ENCODE measurements at places on chromosomes 2 and 18.
A peak's percentile ranks its signal among the peaks of the same experiment; 100 is the strongest.

DNA sequence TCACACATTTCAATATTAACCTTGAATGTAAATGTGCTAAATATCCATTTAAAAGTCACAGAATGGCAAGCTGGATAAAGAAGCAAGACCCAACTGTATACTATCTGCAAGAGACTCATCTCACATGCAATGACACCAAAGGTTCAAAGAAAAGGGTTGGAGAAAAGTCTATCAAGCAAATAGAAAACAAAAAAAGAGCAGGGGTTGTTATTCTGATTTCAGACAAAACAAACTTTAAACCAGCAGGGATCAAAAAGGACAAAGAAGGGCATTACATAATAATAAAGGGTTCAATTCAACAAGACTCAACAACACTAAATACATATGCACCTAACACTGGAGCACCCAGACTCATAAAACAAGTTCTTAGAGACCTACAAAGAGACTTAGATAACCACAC lies 14.5 kb upstream of the UNC80 start:
- no peak for DNase-seq

- no peak for DNase-seq
These were observed 393.3 kb upstream of the HNRNPA3 start for GRCh38 chr2:176819306-176819705.

GRCh38 chr2:211376410-211376809 lies 820.0 kb downstream of the CPS1 start:
- no peak for DNase-seq

DNA sequence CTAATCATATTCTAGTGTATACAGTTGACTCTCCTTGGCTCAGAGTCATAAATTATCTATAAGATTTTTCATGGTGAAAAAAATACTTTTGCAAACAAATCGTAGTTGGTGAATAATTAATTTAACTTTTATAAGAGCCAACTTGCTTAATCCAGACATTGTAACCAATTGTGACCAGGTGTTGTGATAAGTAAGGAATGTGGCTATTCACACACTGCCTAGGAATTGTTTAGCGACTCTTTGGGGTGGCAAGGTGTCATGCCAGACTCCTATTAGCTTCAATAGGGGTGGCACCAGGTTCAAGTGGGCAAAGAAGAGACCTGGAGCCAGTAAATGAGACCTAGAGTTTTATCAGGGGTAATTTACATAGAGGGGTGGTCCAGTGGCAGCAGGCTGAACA lies 344.7 kb upstream of the PKDCC start:
- no peak for DNase-seq

DNA sequence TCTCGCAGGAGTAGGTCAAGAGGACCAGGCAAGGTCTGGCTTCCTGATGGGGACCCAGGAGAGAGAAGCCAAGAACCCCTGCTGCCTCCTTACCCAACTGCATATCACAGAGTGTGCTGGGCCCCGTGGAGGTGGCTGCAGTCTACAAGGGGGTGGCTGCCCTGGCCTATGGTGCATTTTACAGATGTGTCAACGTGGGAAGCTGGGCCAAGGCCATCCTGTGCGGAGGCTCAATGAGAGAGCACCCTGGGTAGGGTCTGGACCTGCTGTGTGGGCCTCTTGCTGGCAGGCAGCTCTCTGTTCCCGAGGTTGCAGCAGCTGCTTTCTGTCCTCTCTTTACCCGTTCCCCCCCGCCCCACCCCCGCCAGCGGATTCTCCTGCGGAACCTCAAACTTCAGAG lies 61.4 kb downstream of the GBX2 start:
- no peak for DNase-seq

DNA sequence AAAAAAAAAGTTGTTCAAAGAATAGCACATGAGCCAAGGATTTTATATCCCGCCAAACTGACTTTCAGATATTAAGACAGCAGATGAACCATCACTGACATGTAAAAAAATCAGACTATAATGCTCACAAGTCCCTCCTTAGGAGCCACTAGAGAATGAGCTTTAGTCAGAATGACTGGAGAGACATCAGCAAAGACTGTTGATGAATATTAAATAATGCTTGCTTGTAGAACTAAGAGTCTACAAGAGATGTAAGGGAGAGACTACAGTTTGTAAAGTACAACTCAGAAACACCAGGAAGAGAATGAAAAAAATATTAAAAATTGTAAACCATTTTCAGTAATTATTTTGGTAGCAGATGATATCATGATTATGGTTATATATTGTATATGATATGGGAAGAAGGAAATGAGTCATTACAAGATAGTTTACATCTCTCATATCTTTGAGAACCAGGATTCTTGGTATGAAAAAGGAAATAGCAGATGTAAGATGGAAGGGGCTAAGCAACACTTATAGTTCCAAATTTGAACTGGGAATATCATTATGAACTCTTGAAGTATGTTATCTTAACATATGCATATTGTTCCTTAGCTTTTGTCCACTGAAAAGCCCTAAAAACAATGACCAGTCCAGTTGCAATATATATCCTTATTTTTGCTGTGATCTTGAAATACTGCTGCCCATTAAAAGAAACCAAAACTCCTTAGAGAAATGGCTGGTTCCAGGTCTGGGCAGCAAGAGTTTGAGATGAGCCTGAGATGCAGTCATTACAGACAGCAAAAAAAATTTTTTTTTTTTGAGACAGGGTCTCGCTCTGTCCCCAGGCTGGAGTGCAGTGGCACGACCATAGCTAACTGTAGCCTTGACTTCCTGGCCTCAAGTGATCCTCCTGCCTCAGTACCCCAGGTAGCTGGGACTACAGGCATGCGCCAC lies 55.7 kb downstream of the PTPN2 start:
- no peak for DNase-seq

GRCh38 chr2:35891528-35891927 lies 464.1 kb upstream of the CRIM1 start:
- no peak for DNase-seq

DNA sequence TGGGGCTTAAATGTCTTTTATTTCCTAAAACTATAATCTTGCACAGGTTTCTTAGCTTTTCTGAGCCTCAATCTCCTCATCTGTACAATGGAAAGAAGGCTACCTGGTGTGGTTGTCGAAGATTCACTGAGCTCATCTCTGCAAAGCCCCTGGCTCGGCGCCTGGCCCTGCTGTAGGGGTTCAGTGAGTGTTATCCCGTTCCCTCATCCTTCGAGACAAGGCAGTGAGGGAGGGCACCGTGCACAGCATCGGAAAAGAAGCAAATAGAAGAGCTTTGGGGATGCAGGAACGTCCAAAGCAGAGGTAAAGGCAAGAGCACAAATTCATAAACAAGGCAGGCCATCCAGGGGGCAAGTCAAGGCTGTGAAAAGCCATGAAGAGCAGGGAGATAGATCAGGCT lies 41.2 kb upstream of the ATG16L1 start:
- DNase-seq = no peak

GRCh38 chr18:33052886-33053285 lies 280.1 kb upstream of the KLHL14 start:
- no peak for DNase-seq

- no peak for DNase-seq
These were observed 35.0 kb downstream of the RHOB start for GRCh38 chr2:20481798-20482405.

DNA sequence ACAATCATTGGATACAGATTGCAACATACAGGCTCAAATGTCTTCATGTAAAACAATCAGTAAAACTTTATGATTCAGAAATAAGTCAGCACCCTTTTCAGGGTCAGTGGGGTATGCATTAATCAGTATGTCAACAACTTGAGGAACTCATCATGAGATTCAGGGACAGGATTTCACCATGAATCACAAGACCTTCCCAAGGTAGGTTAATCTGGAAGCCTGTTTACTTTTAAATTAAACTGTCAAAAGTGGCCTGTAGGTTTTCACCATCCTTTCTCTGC lies 104.8 kb downstream of the SP100 start:
- no peak for DNase-seq

DNA sequence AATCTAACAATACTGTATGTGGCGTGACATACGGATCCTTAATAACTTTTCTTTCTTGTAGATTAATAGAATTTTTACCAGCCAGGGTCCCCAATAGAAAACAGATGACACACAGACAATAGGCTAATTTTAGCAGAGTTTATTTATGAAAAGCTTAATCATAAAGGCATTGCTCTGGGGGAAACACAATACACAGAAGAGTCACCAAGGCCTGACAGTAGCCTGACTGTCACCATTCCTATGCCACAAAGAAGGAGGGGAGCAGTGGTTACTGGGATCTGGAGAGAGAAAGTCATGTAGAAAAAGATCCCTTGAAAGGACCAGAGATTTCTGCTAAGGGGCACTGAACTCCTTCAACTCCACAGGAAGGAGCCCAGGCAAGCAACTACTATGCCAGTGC lies 139.5 kb downstream of the METTL4 start:
- no peak for DNase-seq

- no peak for DNase-seq
These were observed 149.7 kb downstream of the HNMT start for GRCh38 chr2:138113871-138114525.

DNA sequence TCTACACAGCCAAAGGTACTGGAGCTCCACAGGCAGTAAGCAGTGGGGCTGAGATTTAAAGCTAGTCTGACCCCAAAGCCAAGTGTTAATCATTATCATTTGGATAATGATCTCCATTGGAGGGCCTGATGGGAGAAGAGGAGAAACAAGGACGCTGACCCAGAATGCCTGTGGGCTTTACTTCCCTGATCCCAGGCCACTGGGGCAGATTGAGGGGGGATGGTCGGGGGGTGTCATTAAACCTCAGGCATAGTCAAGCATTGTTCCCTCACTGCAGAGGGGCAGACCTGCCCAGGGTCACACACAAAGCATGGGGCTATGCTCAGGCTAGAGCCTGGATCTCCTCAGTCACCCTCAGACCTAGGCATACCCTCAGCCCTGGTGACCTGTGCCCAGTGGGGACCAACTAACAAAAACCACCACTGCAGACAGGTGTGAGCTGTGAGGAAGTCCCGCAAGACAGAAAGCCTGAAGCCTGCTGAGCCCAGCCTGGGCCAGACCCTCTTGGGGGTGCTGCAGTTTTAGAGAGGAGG lies 53.4 kb downstream of the SDC1 start:
- DNase-seq = no peak

GRCh38 chr18:63302220-63302619 lies 17.3 kb downstream of the BCL2 start:
- no peak for DNase-seq

DNA sequence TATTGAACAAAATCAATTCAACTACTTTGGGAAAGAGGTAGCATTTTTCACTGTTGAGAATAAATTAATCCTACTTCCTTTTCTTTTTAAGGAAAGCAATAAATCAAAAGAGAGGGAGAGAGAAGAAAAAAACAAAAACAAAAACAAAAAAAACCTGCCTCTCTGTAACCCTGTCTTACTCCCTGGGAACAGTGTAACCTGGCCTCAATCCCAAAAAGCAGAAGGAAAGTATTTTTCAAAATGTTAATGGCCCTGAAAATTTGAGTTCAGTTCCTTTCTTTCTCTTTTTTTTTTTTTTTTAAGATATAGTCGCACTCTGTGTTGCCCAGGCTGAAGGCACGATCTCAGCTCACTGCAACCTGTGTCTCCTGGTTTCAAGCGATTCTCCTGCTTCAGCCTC lies 35.9 kb downstream of the RHOB start:
- no peak for DNase-seq

DNA sequence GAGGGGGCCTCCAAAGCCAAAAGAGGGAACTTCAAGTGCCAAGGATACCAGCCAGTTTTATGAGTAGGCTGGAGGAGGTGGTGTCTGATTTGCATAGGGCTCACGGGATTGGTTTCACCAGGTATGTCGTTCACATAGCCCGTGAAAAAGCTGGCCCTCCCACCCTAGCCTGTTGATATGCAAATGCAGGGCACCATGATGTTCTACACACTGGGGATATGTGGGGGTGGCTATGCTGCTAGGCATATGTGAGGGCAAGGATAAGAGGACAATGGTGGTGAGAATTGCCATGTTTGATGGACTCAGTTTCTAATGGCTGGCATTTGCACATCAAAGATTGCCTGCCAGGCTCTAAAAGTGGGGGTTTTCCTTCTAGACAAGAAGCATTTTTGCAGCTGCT lies 378.6 kb downstream of the DPP10 start:
- no peak for DNase-seq

DNA sequence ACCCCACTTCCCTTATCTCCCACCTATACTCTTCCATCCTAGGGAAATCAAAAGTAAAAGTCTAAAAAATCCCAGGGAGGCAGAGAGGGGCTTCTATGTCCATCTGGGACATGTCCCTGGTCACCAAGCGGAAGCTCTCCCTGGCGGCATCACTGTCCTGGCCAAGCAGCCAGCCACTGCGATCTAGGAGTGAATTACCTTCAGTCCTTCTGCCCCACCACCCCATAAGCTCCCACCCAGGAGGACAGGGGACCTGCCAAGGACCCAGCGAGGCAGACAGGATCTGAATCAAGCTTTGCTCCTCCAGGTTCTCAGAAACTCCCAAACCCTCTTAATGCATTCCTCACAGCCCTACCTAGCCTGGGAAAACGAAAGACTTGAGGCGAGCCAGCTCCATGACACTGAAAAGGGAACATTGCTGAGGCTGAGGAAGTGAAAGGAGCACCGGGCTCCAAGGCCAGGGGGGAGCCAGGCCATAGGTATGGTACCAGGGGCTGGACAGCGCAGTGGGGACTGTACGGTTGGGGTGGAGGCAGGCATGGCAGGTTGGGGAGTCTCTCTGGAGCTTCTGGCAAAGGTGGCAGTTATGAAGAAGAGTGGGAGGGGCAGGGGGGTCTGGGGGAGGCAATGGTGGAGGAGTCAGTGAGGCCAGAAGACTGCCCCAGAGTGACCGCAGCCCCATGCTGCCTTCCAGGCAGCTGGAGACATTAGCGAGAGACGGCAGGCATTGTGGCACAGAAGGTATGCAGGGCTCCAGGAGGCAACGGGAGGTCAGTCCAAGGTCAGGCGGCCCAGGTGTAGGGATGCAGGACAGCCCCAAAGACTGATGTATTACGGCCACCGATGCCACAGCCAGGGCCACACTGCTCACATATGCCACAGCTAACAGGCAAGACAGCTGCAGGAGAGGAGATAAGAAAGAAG lies 2.7 kb upstream of the SLC23A3 start:
- no peak for DNase-seq

GRCh38 chr2:170680172-170680941 lies 34.8 kb upstream of the SP5 start:
- peak; percentile 4 for DNase-seq

GRCh38 chr18:48868468-48869466 lies 82.0 kb downstream of the SMAD7 start:
- no peak for DNase-seq

DNA sequence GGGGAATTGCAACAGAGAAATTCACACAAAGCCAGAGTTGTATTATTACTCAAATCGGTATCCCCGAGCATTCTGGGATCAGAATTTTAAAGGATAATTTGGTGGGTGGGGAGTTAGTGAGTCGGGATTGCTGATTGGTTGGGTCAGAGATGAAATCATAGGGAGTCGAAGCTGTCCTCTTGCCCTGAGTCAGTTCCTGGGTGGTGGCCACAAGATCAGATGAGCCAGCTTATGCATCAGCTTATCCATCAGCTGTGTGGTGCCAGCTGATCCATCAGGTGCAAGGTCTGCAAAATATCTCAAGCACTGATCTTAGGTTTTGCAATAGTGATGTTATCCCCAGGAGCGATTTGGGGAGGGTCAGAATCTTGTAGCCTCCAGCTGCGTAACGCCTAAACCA lies 34.3 kb upstream of the ITM2C start:
- no peak for DNase-seq

GRCh38 chr2:207896525-207897285 lies 127.0 kb upstream of the FZD5 start:
- no peak for DNase-seq
